ENCODE measurements at places on chromosomes 7 and 10.

GRCh38 chr7:96322373-96322695 lies 436 bp upstream of the SLC25A13 start:
- DNase-seq, result peak; percentile 80

DNA sequence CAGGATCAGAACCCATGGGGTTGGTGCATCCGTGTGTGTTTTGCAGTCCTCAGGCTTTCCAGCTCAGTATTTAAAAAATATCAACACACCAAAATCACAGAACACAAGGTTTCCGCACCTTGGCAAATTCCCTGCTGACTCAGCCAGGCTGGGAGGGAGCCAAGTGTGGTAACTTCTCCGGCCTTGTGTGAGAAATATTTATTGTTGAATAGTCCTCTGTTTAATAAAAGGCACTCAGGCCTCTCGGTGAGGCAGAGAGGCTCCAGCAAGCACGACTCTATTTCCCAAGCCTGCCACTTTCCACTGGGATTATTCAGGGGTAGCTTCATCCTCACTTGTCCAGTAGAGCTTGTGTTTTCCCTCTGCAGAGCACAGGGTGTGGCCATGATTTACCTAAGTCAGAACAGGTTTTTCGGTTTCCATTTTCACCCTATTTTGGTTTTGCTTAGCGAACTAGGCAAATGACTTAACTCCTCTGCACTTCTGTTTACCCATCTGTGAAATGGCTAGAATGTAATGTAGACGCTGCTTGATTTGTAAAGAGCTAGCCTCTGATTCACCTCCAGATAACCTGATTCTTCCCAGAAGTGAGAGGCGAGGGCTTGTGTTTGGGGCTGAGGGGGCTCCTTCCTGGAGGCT lies 13.0 kb upstream of the CHST15 start:
- no peak for DNase-seq

GRCh38 chr10:12534824-12535223 lies 185.5 kb downstream of the CAMK1D start:
- DNase-seq, result no peak

DNA sequence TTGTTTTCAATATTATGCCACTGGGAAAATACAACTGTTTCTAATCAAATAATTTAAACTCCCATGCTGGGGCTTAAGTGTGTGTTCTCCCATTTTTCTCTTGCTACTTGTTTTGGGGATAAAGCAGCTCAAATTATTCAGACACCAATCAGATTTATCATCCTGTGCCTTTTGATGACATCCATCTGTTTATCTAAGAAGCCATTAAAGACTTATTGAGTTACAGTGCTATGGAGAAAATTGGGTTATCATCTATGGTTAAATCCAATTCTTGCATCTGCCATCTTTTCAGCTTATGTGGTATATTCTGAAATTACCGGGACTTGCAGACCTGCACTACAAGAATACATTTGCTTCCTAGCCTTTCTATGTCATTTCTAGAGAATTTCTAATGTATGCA lies 401.2 kb downstream of the GFRA1 start:
- DNase-seq, result peak; percentile 53

Data from NCI-H524 (cell line).